AG04450 (cell line): ENCODE measurements at places on chromosomes 6 and 20. TPM values are rescaled to one million over a fixed set of nuclear protein-coding genes. Genes with fewer than 3 reads are reported as not detected.

Gene CAGE1
- polyA plus RNA-seq: not detected in 2 replicates

Gene KIFC1
- 10.2 TPM in 2 replicates for polyA plus RNA-seq

Gene CLVS2
- not detected in 2 replicates for polyA plus RNA-seq

Gene KIAA0408
- polyA plus RNA-seq: 4.7 and 6.3 TPM in 2 replicates

Gene GMNN
- polyA plus RNA-seq: 17.4 and 22.0 TPM in 2 replicates

Gene PPP1R10
- polyA plus RNA-seq: 32.9 and 43.2 TPM in 2 replicates

Gene PRL
- not detected in 2 replicates for polyA plus RNA-seq

Gene THBD
- polyA plus RNA-seq: 0.06 and 0.10 TPM in 2 replicates

Gene DAAM2
- polyA plus RNA-seq: 2.9 and 3.5 TPM in 2 replicates

Gene ARG1
- polyA plus RNA-seq: not detected in 2 replicates

Gene MAK
- polyA plus RNA-seq: not detected in 2 replicates

Gene TMEM74B
- not detected in 2 replicates for polyA plus RNA-seq

Gene CRIP3
- not detected in 2 replicates for polyA plus RNA-seq

Gene CTSA
- 234 and 267 TPM in 2 replicates for polyA plus RNA-seq

DNA sequence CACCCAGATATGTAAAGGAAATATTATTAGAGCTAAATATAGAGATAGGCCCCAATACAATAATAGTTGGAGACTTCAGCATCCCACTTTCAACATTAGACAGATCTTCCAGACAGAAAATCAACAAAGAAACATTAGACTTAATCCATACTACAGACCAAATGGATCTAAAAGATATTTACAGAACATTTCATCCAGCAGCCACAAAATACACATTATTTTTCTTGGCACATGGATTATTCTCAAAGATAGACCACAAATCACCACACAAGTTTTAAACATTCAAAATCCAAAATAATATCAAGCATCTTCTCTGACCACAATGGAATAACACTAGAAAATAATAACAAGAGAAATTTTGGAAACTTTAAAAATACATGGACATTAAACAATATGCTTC lies 1159.1 kb upstream of the CITED2 start:
- no peak for DNase-seq

GRCh38 chr6:165961233-165961632 lies 206.4 kb downstream of the TBXT start:
- DNase-seq: no peak

GRCh38 chr6:117494694-117495318 lies 12.3 kb downstream of the DCBLD1 start:
- no peak for DNase-seq

- no peak for DNase-seq
Observed at GRCh38 chr6:119497988-119498727, 148.6 kb upstream of the MAN1A1 start.

GRCh38 chr6:19866173-19866984 lies 29.2 kb downstream of the ID4 start:
- no peak for DNase-seq

- no peak for DNase-seq
Observed at GRCh38 chr20:56733967-56734366, 104.9 kb downstream of the TFAP2C start.

DNA sequence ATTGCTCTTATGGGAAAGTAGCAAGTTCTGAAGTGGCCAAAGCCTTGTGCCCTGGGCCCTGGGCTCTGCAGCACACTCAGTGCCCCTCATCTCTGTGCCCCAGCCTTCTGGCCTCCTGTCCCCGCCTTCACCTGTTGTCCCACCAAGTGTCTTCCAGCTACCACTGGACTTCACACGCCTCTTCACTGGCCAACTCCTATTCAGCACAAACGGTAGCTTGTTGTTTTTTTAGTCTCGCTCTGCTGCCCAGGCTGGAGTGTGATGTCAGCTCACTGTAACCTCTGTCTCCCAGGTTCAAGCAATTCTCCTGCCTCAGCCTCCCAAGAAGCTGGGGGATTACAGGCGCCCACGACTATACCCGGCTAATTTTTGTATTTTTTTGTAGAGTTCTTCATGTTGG lies 4.8 kb downstream of the CCHCR1 start:
- DNase-seq: no peak

DNA sequence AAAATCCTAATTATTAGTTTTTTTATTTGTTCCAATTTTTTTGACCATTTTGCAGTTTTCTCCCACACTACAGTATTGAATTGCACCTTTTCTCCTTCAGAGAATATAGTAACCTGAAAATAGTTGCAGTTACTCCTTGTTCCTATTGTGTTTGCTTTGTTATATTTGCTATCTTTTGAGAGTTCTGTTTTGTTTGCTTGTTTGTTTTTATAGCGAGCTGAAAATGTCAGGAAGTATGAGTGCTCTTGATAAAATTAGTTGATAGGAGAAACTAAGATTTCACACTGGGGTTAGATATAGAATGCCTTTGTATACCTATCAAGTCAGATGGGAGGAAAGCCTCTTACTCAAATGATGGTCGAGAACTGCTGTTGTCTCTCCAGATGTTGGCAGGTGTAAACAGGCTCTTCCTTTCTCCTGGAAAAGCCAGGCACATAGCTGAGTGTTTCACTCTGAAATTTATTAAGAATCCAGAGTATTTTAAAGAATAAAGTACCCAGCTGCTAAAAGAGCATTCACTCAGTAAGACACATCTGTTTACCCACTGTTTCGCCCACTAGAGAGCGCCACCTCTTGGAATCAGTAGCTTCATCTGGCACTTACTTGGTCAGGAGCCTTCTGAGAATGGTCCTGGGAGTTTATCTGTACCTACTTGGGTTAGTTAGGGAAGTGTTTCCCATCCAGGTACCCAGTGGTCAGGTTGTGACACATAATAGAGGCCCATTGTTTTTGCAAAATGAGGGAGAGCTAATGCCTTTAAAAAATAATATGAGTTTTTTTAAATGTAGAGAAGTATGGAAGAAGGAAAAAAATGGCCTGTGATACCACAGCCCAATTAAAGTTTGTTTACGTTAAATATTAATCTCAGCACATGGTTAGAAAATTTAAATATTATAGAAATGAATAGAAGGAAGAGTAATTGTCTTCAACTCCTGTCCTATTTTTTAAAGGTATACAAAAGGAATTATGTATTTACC lies 11.2 kb downstream of the NT5DC1 start:
- no peak for DNase-seq

- DNase-seq: no peak
Observed at GRCh38 chr20:50762435-50763220, 31.2 kb downstream of the PARD6B start.

- no peak for DNase-seq
Observed at GRCh38 chr6:149278997-149279396, 38.5 kb upstream of the TAB2 start.

DNA sequence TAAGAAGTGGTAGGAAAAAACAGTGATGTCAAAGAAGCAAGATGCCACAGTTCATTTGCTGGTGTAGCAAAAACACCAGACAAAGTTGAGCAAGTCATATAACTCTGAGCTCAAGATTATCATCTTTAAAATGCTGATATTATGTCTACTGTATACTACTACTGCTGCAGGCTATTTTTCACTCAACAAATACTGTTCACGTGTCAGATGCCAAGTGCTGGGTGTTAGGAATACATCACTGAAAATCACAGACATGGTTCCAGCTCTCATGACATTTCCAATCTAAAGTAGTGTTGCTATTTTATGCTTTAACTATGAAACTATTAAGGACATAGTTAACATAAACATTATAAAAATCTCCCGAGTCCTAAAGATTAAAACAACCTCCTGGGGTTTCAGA lies 163.0 kb downstream of the NKAIN2 start:
- no peak for DNase-seq

DNA sequence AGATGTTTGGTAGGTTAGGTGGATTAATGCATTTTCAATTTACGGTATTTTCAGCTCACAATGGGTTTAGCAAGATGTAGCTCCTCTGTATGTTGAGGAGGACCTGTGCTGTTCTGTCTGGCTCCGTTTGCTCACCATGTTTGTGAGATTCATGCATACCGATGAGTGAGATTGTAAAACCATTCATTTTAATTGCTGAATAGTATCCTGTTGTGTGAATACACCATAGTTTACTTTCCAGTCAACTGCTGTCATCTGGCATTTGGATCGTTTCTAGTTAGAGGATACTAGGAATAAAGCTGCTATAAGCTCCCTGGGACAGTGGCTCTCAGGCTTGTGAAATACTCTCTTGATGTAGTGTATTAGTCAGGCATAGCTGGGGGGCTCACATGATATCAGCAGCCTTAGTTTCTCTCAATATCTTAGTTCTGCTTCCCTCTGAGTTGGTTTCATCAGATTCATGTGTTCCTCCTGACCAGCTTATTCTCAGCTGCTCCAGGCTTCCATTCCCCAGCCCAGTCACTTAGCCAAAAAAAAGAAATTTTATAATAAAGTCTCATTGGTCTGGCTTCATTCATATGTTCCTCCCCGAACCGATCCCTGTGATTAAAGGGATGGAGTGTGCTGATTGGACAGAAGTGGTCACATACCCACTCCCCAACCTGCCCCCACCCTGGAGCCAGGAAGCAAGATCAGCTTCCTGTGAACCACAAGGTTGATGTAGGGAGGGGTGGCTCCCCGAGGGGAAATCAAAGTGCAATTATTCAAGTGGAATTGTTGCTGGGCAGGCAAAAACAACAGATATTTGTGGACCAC lies 10.9 kb upstream of the B4GALT5 start:
- DNase-seq: no peak

DNA sequence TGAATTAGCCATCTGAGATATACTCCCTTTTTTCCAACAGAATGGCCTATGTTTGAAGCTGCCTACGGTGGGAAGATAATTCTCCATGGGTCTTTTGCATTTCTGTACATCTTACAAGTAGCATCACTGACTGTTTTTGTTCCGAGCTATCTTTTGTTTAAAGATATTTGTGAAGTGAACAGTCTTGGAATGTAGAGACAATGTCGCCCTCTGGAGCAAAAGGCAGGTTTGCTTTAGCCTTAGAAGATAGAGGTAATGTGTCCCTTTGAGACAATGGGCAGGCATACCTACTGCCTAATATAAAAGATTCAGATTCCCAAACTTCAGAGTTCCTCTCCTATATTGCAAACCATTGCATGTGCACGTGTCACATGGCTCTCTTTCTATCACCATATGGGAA lies 347.8 kb upstream of the CNR1 start:
- no peak for DNase-seq

DNA sequence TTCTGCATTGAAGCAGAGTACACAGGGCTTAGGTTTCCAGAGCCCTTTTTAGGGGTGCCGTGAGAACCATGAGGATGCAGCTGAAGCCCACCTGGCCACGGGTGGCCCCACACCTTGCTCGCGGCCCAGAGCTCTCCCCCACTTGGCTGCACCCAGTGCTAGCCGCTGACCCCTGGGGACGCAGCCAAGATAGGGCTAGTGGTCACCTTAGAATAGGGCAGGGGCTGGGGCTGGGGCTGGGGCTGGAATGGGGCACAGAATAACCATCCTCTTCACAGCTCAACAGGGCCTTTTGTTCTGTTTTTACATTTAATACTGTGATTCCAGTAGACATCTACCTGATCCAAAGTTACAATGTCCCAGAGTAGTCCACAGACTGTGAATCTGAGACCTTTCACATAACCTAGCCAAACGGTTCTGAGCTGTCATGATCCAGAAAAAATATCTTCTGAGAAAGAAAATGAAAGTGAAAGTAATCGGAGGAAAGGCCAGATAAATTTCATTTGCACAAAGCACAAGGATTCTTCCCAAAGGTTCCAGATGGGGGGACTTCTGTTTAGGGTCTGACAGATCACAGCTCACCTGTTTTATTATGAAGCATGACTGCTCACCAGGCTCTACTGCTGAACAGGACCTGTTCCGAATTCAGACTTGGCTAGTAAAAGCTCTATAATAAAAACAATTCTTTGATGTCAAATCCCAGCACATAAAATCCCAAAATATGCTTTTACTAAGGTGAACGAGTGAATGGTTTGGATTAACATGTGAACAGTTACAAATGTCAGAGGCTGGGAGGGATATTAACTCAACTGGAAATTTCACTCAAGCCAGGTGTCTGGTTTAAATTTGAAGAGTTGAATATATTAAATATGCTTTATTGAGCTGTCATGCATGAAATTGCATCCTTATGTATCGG lies 401.9 kb downstream of the THBS2 start:
- no peak for DNase-seq

- DNase-seq: no peak
Observed at GRCh38 chr20:22438346-22438745, 146.0 kb downstream of the FOXA2 start.

- no peak for DNase-seq
Observed at GRCh38 chr6:139418481-139419132, 44.2 kb upstream of the CITED2 start.

DNA sequence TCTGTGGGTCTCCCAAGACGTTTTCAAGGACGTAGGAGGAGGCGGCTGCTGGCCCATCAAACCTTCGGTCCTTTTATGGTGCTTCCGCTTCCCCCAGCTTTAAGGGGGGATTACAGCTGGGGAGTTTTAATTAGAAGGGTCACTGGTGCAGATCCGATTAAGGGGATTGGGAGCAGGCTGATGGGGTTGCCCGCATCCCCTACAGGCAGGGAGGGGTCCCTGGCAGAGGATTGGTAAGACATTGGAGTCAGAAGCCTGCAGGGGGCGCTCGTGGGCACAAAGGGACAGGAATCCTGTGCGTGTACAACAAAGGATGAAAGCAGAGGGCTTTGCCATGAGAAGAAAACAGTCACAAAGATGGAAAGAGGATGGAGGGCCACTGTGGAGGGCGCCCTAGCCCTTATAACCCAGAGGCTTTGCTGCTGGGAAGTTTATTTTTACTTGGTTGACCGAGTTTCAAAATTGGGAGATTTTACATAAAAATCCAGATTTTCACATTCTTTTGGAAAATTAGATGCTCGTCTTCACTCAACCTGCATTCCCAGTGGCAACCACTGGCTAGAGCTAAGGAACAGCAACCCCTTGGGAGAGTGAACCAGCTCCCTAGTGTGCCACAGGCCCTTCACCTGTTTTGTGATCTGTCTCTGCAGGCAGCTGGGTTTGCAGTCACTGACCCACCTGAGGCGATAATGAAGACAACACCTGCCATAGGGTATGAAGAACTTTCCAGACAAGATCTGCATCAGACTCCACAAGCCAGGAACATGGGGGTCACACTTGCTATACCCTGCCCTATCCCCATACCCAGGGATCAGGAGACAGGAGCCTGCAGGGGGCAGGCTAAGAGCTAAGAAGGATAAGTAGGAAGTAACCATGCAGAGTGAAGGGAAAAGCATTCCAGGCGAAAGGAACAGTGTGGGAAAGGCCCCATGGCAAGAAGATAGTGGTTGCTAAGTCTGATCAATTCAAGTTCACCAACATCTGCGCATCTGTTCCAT lies 97.7 kb downstream of the KCNB1 start:
- DNase-seq: no peak

- no peak for DNase-seq
Observed at GRCh38 chr6:41232667-41233066, 4.5 kb downstream of the TREML4 start.

- DNase-seq: no peak
Observed at GRCh38 chr6:116034327-116034726, 26.4 kb downstream of the FRK start.
